ENCODE measurements at places on chromosomes 1 and 21.

DNA sequence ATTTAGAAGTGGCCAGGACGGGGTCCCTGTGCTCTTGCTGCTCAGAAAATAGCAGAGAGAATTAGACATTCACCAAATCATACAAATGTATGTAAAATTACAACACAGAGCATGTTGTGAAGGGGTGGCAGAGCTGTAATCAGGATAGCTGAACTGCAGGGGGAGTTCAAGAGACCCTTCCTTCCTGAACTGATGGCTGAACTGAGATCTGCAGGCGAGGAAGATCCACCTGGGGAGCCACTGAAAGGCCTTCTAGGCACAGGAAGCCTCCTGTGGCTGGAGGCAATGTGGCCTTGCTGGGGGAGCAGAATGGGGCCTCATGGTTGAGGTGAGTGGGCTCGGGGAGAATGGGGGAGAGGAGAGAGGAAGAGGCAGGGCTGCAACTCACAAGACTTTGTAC, 216.5 kb downstream of the PRDM2 start:
- no peak for DNase-seq

- DNase-seq: no peak
Measured at GRCh38 chr1:25685938-25686665, 69.5 kb downstream of the MAN1C1 start.

GRCh38 chr1:203264052-203264501, 34.6 kb upstream of the CHIT1 start:
- DNase-seq: no peak

- DNase-seq: no peak
Measured at GRCh38 chr1:212004895-212005608, 30.3 kb downstream of the INTS7 start.

- no peak for DNase-seq
Measured at GRCh38 chr1:118711356-118711755, 276.8 kb downstream of the TBX15 start.

GRCh38 chr1:94081566-94082344, 39.2 kb downstream of the ABCA4 start:
- no peak for DNase-seq

DNA sequence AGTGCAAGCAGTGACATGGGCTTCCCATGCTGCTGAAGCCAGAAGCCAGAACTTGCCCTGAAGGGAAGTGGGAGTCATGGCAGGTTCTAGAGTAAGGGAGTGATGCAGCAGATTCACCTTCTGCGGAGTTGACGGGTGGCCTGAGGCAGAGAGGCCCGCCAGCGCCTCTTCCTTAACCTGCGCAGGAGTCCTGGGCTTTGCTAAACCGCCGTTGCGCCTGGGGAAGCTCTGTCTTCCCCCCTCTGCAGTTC, 67.3 kb downstream of the OBSCN start:
- DNase-seq: no peak

GRCh38 chr1:64363616-64364015, 106.3 kb upstream of the CACHD1 start:
- DNase-seq: no peak

DNA sequence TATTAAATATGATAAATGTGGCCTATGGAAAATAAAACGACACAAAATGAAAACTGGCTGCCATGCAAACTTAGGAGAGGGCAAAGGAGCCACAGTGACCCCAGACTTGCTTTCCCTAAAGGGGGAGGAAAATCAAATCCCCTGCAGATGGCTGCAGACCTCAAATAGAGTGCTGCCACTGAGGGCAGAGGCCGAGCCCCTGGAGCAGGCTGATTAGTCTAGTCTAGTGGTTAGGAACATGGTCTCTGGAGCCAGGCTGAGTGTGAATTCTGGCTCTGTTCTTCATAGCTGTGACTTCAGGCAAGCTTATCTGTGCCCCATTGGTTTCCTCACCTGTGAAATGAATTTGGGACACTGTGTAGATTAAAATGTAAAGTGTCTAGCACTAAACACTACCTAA, 60.8 kb downstream of the ITPKB start:
- no peak for DNase-seq

DNA sequence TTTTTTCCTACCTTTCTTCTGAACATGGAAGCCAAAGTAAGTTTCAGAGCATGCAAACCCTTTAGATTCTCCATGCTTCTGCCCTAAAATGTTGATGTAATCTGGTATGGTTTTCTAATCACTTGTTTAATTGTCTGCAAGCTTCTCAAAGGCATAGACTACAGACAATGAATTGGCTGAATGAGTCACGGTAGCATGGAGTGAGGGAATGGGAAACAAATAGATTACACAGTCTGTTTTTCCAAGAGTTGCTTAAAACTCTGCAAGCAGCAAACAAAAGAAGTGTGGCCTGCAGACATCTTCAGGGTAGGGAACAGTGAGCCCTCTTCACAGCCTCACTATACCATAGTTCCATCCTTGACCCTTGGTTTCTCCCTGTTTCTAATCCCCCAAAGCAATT, 326.0 kb downstream of the BARHL2 start:
- DNase-seq: no peak

DNA sequence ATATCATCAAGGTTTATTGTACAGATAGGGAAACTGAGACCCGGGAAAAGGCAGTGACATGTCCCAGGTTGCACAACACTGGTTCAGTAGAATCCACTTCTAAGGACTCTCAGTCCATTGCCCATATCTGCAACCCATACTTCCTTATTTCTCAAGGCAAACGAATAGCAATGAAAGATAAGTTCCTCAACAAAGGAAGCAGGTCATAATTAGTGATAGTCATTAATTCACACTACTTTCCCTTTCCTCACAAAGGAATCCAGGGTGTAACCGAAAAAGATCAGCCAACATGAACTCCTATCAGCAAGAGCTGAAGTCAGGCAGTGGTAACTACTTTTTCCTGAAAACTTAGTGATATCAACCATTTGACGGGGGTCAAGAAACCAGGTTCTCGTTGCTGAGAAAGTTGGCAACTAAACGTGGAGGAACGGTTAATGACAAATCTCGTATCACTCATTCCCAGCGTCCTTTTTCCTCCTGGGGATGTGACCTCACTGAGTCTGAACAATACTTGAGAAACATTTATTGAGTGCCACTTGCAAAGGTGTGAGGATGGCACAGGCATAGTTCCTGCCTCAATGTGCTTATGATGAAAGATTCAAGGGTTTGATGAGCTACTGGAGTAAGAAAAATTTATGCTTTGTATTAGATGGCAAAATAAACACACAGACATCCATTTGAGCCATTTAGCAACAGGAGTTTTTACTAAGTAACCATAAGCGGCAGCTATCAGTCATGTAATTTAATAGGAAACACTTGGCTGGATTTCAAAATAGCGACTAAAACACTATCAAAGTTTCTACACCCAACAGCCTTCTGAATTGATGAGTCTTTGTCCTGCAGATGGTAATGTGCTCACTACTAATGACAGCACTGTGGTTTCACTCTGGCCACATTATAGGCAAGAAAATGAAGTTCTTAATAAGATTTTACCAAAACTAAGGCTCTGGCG, 82.3 kb downstream of the PLPP3 start:
- no peak for DNase-seq

Data from stimulated activated CD8-positive, alpha-beta memory T cell treated with anti-CD3 and anti-CD28 coated beads, Interleukin-2, amount 100 ng/mL, for 48 hours (primary cell).